Neural crest cell (in vitro differentiated cells): ENCODE measurements at places on chromosomes 7 and 10. TPM values are rescaled to one million over a fixed set of nuclear protein-coding genes. Genes with fewer than 3 reads are reported as not detected.
A peak's percentile ranks its signal among the peaks of the same experiment; 100 is the strongest.

- no peak for DNase-seq
Measured at GRCh38 chr7:37729181-37729580, 45.6 kb downstream of the GPR141 start.

DNA sequence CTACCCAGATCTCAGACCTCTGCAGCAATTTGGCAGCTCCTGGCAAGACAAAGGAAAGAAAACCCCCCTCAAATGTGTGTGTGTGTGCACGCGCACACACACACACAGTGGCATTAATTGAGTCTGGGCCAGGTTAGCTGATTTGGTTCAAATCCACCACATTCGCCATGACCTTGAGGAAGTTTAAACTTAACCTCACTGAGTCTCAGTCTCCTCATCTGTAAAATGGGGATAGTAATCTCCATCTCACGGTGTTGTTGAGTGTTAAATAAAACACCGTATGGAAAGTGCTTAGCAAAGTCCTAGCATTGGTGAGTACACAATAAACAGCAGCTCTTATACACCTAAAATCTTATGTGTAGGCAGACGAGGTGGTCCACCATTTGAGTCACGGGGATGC lies 4.9 kb downstream of the LOXL4 start:
- DNase-seq = no peak

- no peak for DNase-seq
Measured at GRCh38 chr10:24333736-24334135, 124.8 kb downstream of the KIAA1217 start.

GRCh38 chr7:115135769-115136410 lies 214.0 kb downstream of the MDFIC start:
- DNase-seq = no peak

DNA sequence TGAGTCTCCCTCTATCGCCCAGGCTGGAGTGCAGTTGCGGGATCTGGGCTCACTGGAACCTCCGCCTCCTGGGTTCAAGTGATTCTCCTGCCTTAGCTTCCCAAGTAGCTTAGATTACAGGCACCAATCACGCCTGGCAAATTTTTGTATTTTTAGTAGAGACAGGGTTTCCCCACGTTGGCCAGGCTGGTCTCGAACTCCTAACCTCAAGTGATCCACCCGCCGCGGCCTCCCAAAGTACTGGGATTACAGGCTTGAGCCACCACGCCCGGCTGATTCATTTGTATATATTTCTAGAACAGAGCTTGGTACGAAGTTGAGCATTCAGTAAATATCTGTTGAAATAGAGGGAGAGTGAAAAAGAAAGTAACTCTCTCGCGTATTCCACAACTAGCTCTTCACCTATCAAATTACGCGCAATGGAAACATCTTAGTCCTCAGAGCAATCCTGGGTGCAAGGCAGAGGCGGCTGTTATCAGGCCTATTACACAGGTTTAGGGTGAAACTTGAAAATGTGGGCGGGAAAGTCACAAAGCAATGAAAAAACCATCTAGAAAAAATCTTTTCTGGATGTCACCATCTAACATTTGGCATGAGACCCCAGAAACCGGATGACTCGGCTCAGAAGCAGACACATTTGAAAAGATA lies 707 bp upstream of the GHITM start:
- DNase-seq = peak; percentile 8

DNA sequence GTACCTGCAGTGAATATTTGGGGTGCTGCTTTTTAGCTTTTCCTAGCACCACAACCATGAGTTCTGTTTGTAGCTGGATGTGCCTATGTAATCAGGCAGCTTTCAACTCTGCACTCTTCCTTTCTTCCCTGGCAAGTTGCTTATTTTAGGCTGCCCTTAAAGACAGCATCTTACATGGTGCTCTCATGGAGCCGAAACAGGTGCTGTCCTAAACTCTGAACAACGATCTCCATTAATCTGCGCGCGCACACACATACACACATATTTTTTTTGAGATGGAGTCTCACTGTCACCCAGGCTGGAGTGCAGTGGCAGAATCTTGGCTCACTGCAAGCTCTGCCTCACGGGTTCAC lies 9.1 kb downstream of the RPS24 start:
- DNase-seq = no peak

DNA sequence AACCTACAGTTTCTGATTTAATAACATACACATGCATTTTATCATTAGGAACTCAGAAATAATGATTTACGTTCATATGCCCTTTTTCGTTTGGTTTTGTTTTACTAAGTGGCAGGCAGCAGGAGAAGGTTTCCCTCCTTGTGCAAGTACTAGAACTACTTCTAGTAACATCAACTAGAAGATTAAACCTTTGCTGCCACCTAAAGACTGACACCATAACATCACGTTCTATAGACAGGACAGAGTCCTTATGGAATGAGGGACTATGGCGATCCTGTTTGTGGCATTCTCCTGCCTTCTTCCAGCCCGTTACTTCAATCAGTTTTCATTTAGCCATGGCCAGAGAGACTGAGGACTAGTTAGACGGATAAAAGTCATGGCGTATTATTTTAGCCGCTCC lies 53.2 kb downstream of the GAD2 start:
- peak; percentile 8 for DNase-seq

DNA sequence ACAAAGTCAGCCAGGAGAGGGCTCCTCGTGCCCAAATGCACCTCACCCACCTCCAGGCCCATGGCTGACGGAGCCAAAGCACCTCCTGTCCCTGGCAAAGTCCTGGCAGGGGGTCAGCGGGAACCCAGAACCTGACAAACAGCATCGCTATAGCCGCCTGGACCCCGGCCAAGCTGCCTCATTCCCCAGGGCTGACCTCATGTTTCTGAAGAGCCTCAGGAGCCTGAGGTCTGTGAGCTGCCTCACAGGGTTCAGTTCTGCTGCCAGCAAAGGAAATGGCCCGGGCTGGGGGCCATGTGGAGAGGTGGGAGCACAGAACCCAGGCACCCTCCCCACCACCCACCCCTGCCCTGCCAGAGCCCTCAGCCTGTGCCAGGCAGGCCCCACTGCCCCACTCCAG lies 4.2 kb upstream of the NANOS1 start:
- no peak for DNase-seq

- DNase-seq = no peak
Measured at GRCh38 chr10:16987206-16987621, 142.4 kb downstream of the CUBN start.

DNA sequence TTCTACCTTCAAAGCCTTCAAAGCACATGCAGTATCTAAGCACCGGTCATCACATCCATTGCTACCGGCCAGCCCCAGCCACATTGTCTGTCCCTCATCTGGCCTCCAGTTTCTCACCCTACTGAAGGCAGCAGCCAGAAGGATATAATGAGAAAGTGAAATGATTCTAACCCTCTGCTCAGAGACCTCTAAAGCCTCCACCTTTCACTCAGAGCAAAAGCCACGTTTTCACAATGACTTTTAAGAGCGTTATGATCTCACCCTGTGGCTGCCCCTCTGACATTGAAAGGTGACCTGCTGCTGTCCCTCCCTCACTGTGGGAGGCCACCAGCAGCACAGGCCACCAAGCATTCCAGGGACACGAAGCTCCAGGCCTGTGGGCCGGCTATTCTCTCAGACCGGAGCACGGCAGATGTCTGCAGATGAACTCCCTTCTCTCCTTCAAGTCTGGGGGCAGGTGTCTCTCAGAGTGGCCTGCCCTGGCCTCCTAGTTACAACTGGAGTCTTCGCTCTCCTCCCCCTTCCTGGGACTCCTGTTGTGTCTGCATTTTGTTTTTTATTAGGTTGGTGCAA lies 94.9 kb upstream of the EEPD1 start:
- DNase-seq = no peak

- DNase-seq = no peak
Measured at GRCh38 chr10:44300666-44301649, 83.9 kb downstream of the CXCL12 start.

GRCh38 chr10:123847686-123848432 lies 43.7 kb downstream of the CPXM2 start:
- no peak for DNase-seq

GRCh38 chr10:13709931-13710650 lies 123.3 kb downstream of the PRPF18 start:
- DNase-seq = no peak

GRCh38 chr7:101576998-101577397 lies 52.1 kb downstream of the MYL10 start:
- no peak for DNase-seq

DNA sequence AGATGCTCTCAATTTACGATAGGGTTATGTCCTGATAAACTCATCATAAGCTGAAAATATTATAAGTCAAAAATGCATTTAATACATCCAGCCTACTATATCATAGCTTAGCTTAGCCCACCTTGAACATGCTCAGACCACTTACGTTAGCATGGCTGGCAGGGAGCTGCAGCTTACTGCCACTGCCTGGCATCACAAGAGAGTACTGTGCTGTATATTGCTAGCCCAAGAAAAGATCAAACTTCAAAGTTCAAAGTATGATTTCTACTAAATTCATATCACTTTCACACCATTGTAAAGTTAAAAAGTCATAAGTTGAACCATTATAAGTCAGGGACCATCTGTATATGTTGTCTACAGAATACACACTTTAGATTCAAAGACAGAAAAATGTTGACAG lies 91.6 kb downstream of the HYCC1 start:
- no peak for DNase-seq

- no peak for DNase-seq
Measured at GRCh38 chr10:33012306-33012705, 54.3 kb upstream of the ITGB1 start.

DNA sequence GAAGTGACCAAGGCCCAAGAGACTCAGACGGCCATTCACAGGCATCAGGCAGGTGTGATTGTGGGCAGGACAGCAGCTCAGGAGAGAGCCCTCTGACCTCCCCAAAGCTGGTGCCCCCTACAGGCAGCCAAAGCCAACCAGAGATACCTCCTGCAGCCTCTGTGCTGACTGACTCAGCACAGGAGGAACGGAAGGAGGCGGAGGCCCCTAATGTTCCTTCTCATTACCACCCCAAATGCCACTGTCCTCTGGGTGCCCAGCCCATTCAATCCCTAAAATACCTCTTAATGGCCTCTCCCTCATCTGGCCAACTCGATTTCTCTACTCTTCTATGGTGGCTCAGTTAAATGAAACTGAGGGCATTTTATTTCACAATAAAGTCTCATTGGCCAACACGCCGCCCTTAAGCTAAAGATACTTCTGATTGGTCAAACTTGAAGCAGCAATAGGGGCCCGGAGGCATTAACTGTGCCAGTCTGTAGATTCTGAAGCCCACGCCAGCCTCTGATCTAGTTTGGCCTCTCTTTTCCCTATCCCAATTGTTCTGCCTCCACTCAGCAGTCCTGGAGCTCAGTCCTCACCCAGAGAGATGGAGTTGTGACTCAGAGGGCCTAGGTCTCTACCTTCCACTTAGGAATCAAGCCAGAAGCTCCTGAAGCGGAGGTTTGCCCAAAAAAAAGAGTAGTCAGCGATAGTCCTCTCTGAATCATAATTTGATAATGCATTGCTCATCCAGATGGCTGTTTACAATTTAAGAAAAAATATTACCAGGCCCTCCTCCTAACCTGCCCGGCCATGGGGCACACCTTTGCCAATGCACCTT lies 1.2 kb downstream of the CYREN start:
- DNase-seq = no peak

DNA sequence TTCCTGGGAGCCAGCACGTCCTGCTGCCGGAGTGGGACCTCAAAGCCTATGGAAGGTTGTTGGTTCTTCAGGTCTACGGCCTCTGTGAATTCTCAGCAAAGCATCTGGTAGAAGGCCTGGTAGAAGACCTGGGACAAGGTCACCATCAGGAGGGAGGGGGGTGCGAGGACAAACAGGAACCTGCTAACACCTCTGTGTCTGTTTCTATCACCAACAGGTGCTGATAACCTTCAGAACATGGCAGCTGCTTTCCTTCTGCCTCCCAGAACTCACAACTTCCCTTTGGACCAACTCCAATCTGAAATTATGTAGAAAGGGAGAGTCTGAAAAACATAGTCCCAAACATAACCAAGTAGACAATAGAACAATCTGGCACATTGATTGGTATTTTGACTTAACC lies 8.3 kb upstream of the MET start:
- DNase-seq = no peak

MAGI2 gene
- total RNA-seq = 10.0 and 10.1 TPM in 2 replicates

OR2A5 gene
- not detected in 2 replicates for total RNA-seq

TET1 gene
- 27.7 and 30.0 TPM in 2 replicates for total RNA-seq

GSDME gene
- 18.9 and 21.9 TPM in 2 replicates for total RNA-seq

FAM131B gene
- total RNA-seq = 15.0 and 15.5 TPM in 2 replicates

VIPR2 gene
- 0.09 and 0.16 TPM in 2 replicates for total RNA-seq

MYL7 gene
- not detected in 2 replicates for total RNA-seq

RAB19 gene
- total RNA-seq = not detected in 2 replicates

HOGA1 gene
- 0.23 and 0.36 TPM in 2 replicates for total RNA-seq

ZP3 gene
- 0.49 TPM in 1 of 2 replicates, not detected in the other for total RNA-seq

TUBB8 gene
- total RNA-seq = 0.45 and 0.68 TPM in 2 replicates
